Kidney (tissue), 22 donors: ENCODE measurements at places on chromosomes 2 and 18. TPM values are rescaled to one million over a fixed set of nuclear protein-coding genes. Genes with fewer than 3 reads are reported as not detected.

Gene TUBA3E
- total RNA-seq = not detected

DNA sequence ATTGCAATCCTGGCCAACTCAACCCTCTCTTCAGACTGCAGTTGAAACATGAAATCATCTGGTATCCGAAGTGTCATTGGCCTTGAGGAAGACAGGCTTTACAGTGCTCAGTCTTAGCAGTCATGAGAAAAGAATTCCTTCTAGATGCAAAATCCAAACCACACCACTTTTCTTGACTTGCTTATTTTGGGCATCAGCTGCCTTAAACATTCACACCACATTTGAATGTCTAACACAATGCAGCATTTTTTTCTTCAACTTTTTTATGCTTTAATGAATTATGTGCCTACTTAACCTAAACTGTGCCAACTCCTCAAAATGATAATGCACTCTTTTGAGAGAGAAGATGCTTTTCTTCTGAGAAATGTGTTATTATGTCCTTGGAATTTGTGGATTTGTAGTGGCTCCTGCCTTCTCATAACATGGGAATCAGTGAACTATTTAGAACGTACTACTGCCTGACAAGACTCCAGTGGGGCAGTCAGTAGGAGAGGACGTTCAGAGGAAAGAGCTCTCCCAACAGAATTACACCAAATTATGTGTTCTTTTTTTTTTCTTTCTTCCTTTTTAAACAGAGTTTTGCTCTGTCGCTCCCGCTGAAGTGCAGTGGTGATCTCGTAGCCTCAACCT, 3.2 kb upstream of the FAM98A start:
- H3K27me3 ChIP-seq = no peaks in the 10 kb centered on the region
- H3K4me1 ChIP-seq = peaks cover 10% of the 10 kb centered on the region
- H3K4me3 ChIP-seq = no peak overlapping the region

DNA sequence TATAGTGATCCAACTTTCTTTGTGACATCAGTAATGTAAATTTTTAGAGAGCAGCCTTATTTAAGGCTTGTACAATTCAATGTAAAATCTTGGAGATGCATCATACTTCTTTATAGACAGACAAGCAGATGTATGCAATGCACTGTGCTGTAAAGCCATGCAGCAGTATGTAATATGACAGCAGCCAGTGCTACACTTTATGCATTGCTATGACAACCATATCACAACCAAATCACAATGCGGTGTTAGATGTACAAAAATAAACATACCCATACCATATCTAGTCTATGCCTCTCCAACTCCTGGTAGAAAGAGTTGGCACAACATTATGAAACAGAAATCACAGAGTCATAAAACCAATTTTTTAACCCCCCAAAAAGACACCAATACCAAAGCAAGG, 110.3 kb upstream of the WDSUB1 start:
- H3K36me3 ChIP-seq = no peaks in the 10 kb centered on the region
- no peaks in the 10 kb centered on the region for H3K27me3 ChIP-seq
- H3K4me3 ChIP-seq = no peak overlapping the region
- DNase-seq = no peak
- H3K4me1 ChIP-seq = no peaks in the 10 kb centered on the region

DNA sequence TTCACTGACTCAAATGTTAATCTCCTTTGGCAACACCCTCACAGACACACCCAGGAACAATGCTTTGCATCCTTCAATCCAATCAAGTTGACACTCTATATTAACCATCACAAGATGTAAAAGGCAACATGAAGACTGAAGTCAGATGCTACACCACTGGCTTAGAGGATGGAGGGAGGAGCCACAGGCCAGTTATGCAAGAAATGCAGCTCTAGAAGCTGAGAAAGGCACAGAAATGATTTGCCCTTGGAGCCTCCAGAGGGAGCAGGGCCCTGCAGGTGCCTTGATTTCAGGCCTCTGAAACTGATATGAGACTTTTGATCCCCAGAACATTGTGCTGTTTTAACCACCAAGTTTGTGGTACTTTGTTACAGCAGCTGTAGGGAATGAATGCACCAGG, 276.3 kb downstream of the KCNS3 start:
- H3K27me3 ChIP-seq = no peaks in the 10 kb centered on the region
- no peak for DNase-seq

Gene SLC23A3
- total RNA-seq = 2.8 TPM

Gene AKAIN1
- total RNA-seq = not detected

DNA sequence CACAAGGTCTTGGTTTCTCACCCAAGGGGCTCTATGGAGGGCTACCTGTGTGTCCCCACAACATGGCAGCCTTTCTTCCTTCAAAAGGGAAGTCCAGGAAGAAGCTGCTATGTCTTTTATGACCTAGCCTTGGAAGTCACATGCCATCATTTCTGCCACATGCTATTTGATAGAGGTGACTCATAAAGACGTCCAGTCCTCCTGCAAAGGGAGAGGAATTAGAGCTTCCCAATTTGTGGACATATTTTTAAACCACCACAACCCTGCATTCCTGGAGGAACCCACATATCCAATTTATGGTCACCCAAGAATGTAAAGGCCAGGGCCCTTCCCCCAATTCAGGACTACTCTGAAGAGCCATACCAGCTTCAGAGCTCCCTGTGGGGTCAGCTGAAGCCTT, 246.2 kb downstream of the CYP26B1 start:
- no peaks in the 10 kb centered on the region for H3K27me3 ChIP-seq
- H3K36me3 ChIP-seq = no peaks in the 10 kb centered on the region
- no peak overlapping the region for H3K27ac ChIP-seq
- H3K4me3 ChIP-seq = no peak overlapping the region
- DNase-seq = no peak
- H3K4me1 ChIP-seq = no peaks in the 10 kb centered on the region

DNA sequence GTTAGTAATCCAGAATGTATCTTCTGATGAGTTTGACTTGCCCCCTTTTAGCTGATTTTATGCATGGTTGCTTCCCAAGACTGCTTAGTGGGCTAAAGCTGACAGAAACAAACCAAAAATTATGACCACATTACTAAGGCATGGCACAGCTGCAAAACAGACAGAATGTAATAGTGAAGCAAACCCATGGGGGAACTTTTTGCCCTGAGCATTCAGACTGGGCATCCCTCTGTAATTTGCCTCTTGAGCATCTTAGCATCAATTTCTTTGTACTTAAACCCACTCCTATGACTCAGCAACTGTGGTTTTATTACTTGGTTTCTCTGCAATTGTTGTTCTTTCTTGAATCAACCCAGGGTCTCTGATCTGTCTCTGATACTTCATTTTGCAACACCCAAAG, 487.3 kb upstream of the DCC start:
- H3K27ac ChIP-seq = no peak overlapping the region
- H3K27me3 ChIP-seq = no peaks in the 10 kb centered on the region
- H3K36me3 ChIP-seq = no peaks in the 10 kb centered on the region
- no peak overlapping the region for H3K4me3 ChIP-seq
- H3K4me1 ChIP-seq = no peaks in the 10 kb centered on the region
